Left hindlimb (tissue), 1 donor: ENCODE measurements at places on chromosomes 5 and 9.

GRCh38 chr9:37465249-37466036, at the start of gene ZBTB5:
TSS of gene ZBTB5 (minus strand) at chr9:37465450. CDS start at chr9:37442551, 22,899 bp downstream.
- DNase-seq = peak; percentile 100

GRCh38 chr9:109036744-109037680, 23.7 kb upstream of the CTNNAL1 start:
- DNase-seq = no peak

- DNase-seq = no peak
Observed at GRCh38 chr5:42924226-42924625, 112.5 kb upstream of the SELENOP start.

GRCh38 chr5:74587300-74587699, 53.2 kb downstream of the ENC1 start:
- no peak for DNase-seq

DNA sequence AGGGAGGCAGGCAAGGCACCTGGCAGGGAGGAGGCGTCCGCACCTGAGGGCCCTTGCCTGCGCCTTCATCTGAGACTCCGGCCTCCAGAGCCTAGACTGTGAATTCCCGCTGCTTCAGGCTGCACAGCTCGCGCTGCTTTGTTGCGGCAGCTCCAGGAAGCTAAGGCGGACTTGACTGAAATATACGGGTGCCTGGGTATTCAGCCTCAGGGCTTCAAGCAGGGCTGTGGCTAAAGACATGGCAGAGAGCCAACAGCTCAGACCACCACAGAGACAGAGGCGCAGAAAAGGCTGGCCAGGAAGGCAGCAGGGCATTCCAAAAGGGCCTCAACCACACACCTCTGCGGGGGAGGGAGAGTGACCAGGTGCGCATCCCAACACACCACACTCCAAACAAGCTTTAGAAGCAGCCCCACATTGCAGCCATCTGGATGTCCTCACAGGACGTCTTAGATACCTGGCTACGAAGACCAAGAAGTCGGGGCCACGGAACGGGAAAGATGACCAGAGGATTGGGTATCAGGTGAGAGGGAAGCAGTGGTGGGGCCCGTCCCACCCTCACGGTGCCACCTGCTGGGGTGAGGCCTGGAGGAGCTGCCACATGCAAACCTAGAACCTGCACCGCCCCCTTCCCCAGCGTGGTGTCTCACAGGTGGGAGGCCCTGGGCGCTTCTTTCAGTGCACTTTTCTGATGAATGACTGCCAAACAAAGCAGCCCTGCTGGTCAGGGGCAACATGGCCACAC, 1.7 kb upstream of the DPH7 start:
- no peak for DNase-seq

DNA sequence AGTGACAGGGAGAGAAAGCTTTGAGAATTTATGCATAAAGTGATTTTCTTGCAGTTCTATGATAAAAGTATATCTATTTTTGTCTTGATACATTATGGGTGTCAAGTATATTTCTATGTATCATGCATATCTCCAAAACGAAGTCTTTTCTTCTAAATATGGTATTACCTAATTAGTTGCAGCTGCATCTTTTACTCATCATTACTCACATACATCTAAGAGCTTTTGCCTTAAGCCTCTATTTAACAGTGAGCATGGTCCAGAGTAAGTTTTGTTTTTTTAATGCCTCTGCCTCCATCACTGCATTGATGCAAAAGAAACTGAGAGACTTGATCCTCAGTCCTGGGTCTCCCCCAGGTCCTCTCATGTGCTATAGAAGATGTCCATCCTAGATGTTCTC, 40.0 kb upstream of the SMC5 start:
- DNase-seq = no peak

DNA sequence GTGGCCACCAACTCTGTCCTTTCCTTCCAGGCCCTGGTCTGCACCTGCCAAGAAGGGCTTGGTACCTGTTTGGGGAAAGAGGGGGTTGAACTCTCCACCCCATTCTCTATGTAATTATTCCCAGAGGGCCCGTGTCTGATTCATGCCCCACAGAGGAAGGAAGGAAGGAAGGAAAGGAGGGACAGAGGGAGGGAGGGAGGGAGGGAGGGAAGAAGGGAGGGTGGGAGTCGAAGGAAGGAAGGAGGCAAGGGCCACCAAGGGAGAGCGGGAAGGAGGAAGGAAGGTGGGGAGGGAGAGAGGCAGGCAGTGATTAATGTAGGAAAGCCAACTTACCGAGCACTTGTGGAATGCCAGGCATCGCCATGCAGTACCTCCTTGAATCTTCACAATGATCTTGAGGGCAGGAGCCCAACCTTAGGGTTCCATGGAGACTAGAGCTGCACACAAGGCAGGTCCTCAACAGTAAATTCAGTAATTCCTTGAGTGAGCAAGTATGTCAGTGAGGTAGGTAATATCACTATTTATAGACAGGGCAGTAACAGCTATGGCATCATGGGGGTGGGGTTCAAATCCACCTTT, 75.8 kb downstream of the FGF18 start:
- DNase-seq = no peak

DNA sequence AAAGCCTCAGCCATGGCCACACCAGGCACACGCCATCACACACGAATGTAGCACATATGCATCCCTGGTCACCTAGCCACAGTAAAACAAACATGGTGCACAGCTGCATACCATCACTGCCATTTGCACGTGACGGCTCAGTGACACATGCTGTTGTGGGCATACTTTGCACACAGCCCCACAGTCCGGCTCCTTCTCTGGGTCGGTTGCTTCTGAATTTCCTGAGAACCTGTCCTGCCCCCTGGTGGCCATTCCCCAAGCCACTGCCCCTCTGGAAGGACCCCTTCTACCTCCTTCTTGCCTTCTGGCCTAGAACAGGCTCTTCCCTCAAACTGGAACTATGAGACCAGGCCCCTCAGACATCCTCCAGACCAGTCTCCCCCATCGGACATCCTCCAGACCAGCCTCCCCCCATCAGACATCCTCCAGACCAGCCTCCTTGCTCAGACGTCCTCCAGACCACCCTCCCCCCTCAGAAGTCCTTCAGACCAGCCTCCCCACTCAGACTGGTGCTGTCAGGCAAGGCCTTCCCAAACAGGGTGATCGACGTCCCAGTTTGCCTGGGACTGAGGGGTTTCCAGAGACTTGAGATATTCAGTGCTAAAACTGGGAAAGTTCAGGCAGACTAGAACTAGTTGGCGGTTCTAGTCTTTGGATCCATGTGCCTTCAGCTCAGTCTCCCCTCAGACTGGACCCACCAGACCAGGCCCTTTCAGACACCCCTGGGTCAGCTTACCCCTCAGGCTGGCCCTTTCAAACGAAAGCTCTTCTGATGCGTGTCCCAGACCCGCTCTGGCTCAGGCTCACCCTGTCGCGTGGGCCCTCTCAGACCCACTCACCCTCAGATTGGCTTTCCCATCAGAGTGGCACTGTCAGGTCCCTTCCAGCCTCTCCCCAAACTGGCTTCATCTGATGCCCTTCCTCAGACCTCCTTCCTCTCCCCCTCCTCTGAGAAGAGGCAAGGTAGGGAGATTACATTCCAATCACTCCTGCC, 24.3 kb upstream of the ENHO start:
- DNase-seq = peak; percentile 69

- no peak for DNase-seq
Observed at GRCh38 chr9:109588415-109588814, 90.3 kb upstream of the PTPN3 start.

DNA sequence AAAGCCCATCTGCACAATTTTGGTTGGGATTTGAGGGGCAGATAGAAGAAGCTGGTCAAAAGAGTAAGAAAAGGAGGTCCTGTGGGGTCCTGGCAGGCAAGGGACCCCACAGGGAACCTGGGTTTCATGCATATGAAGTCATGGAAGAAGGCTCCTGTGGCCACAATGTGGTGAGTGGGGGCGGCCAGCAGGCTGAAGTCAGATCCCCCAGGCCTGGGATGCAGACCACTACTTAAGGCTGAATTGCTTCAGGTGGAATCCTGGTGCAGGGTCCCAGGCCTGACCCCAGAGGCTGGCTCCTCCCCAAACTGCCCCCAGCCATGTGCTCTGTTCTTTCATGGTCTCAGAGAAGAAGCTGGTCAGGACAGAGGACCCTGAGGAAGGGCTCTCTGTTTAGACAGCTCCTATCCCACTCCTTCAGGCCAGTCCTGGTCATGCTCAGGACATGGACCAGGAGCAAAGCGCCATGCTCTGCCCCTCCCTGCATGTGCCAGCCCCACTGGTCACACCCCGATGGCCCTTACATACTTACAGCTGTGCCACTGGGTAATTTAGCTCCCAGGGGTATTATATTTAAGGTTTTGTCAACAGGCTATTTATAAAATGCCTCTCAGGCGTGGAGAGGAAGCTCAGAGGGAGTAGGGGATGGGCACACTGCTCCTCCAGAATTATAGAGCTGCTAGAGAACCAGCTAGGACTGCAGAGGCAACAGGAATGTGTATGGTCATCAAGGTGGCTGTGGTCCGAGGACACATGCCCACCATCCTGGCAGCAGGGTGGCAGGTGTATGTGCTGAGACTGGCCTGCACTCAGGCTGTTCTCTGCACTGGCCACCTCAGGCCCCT, 33.4 kb downstream of the C5orf15 start:
- DNase-seq = no peak

DNA sequence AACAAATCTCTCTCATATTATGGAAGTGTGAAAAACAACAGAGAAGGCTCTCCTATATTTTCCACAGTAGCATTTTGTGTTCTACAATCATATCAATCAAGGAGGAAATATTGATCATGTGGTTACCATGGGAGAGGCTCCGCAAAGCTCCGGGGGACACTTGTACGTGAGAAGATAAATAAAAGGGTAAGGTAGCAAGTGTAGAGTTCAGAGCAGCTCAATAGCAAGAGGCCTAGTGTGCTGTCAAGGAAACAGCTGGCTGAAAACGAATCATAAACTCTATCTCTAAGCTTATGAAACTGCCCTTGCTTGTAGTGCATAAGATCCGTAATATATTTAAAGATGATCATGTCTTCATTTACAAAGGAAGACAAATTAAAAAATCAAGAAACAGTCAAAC, 57.5 kb downstream of the CDH18 start:
- no peak for DNase-seq

DNA sequence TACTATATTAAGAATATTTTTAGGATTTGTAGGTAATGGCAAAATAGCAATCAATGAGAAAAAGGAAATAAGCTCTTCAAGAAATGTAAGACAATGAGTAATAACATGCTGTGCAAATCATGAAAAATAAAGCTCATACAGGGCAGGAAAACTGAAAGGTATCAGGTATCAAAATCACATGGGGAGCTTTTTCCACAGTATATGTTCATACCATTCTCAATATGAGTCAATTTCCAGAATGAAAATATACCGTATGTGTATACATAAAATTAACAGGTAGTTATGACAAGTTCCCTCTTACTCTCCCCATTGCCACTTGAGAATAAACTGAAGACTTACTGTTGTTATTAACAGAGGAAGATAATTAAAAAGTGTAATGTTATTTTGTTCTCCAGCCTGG, 35.9 kb downstream of the EFCAB9 start:
- no peak for DNase-seq

DNA sequence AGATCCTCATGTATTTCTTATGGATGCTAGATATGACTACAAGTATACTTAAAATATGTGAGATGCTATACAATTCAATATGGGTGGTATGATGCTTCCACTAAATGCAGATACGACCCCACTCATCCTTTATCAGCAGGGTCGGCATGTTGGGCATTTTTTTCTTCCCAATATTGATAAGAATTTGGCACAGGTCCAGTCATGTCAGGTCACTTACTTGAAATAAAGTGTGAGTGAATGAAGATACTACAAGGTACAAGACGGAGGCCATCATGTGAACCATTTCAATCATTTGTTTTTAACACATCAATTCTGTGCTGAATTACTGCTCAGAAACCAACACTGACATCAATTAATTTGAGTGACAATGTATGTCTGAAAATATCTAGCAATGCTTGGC, 146.9 kb upstream of the GNA14 start:
- DNase-seq = no peak

DNA sequence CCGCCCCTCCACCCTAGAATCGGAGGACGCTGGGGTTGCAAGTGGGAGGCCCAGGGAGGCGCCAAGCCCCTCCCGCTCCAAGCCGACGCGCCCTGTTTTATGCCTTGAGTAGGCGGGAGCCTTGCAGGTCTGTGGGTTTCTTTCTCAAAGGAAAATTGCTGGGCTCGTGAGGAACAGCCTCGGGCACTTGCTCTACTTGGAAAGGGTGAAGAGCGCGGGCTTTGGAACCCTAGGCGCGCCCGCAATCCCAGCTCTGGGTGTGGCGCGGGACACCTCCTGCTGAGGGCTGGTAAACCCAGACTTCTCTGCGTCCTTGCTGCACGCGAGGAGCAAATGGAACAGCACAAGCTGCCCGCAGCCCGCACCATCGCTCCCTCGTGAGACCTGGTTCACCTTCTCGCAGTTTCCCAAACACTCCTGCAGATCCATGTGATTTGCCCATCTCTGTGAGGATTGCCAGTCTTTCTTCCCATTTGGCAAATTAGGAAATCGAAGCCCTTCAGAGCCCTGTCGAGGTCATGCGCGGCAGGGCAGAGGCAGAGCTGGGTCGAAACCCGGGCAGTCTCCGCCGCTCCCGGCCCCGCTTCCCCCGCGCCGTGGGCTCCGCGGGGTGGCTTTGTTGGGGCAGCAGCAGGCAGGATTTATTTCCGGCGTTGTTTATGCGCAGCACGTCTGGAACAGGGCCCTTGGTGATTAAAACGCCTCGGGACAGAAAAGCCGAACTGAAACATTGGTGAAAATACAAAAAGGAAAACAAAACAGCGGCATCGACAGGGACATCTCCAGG, 98.4 kb upstream of the CPLX2 start:
- no peak for DNase-seq

- DNase-seq = no peak
Observed at GRCh38 chr9:135554718-135555117, 6.8 kb upstream of the PAEP start.

DNA sequence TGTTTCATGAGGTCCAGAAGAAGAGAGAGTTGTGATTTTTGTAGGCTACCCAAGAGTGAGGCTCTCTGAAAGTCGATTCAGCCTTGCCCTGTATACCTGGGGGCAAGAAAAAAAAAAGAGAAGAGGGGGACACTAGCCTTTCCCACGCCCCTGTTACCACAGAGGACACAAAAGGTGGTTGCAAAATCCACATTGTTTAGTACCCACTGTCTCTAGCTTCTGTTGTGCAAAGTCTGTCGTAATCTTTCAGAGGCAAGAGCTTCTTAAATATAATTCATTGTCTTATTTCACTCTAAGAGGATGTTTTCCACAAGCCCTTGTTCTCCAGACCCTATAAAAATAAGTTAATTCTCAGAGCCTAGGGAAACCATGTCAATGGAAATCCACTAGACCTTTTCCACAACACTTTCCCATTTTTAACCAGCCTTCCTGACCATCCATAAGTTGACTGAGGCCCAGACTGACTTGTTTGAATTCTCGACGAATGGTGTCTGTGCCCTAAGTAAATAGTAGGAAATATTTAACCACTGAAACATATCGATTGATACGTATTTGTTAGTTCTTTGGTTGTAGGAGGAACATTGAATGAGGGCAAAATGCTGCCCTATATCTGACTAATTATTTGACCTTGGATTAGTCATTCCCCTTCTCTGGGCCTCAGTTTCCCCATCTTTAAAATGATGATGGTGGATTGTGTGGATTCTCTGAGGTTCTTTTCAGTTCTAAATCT, 182.7 kb downstream of the PAPPA start:
- no peak for DNase-seq

GRCh38 chr9:21935631-21936030, 58.6 kb downstream of the CDKN2A start:
- DNase-seq = no peak

GRCh38 chr5:133327946-133328401, 276.2 kb downstream of the HSPA4 start:
- no peak for DNase-seq
